Spinal cord (tissue), 10 donors: ENCODE measurements at places on chromosomes 4 and X. TPM values are rescaled to one million over a fixed set of nuclear protein-coding genes. Genes with fewer than 3 reads are reported as not detected.
A peak's percentile ranks its signal among the peaks of the same experiment; 100 is the strongest.

DNA sequence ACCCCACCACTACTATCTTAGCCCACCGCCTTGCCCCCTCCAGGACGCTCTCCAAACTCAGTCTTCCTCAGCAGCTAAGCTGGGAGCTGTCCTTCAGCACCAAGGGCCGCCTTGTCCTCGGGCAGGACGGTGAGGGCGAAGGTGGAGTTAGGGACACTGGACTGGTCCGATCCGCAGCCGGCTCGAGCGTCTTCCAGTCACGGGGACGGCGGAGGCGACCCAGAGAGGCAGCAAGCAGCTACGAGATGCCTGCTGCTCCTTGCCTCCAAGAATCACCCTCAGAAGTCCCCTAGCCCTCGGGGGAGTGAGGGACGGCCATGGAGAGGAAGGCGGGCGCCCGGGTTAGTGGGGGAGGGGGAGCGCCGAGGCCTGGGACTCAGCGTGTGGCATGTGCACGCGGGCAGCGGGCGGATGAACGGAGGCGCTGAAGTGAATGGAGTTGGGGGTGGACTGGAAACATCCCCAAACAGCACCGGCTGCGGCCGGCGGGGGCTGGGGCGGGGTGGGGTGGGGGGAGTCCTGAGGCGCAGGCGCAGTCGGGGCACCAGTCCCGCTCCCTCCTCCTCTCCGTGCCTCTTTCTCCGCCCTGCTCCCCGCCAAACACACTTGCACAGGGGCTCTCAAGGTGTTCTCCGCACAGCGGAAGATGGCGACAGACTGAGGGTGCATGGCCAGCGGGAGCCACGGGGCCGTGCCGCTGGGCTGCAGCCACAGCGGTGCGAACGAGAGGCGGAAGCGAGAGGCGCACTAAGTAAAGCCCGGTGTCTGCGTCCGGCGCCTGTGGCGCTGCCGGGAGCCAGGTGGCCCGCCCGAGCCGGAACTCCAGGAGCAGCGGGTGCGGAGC is at the start of gene NALF2:
Gene NALF2 (plus strand): TSS at position 545 of the 844 bp plus-strand sequence. CDS start 957 bp downstream, outside the sequence.
- peak within 1 kb of the TSS; percentile 42 for H3K4me3 ChIP-seq
- no peaks in the 10 kb centered on the region for H3K36me3 ChIP-seq
- H3K27ac ChIP-seq = peak within 1 kb of the TSS; percentile 57
- H3K27me3 ChIP-seq = peaks cover 16% of the 10 kb centered on the region

DNA sequence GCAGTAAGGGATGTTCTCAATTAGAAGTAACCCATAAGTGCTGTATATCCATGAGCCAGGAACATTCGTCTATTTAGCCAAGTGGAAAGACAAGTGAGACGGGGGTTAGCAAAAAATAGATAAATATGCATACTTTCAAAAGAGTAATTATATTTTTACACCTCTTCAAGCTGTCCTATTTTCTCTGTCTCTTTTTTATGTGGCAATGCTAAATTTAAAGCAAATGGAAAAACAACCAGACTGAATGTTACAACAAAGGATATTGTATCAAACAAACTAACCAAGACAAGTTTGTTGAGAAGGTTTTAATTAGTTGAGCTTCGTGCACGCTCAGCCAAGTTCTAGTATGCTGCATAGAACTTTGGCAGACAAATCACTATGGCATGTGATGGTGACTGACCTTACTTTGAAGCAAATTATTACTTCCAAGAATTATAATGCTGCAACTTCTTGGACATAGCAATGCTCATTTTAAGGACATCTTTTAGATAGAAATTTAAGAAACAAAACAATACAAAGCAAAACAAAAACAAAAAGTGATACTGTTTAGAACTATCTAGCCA is 61.4 kb upstream of the TMEM150C start:
- no peak for DNase-seq
- H3K27me3 ChIP-seq = no peaks in the 10 kb centered on the region
- no peak overlapping the region for H3K4me3 ChIP-seq

DNA sequence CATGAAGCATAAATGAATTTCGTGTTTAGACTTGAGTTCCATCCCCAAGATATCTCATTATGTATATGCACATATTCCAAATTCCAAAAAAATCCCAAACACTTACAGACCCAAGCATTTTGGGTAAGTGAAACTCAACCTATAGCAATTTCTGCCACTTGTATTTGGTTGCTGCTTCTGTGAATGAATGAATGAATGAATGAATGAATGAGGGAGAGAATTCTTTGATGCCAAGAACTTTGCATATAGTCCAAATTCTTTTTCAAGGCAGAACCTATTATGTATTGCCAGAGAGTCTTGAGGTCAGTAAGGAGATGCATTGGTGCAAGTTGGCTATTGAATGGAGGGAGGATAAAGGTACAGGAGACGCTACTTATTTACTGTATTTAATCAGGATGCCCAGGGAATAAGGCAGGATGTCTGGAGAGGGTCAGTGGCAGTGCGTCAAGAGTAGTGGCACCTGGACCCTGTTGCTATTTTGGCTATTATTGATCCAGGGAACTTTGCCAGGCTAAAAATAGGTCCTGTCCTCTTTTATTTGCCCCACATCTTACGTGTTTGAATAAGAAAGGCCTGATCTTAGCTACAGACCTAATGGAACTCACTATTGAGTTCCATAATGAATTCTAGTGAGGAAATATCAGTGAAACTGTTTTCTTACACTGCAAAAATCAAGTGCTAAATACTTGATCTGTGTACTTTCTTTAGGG is 33.9 kb downstream of the ANAPC4 start:
- peaks cover 8% of the 10 kb centered on the region for H3K36me3 ChIP-seq
- no peaks in the 10 kb centered on the region for H3K4me1 ChIP-seq
- no peak for DNase-seq
- no peaks in the 10 kb centered on the region for H3K27me3 ChIP-seq

Gene IL13RA2
- 0.79 TPM for polyA plus RNA-seq

Gene KDR
- polyA plus RNA-seq = 34.9 TPM

Gene PPEF1
- 1.2 TPM for polyA plus RNA-seq

DNA sequence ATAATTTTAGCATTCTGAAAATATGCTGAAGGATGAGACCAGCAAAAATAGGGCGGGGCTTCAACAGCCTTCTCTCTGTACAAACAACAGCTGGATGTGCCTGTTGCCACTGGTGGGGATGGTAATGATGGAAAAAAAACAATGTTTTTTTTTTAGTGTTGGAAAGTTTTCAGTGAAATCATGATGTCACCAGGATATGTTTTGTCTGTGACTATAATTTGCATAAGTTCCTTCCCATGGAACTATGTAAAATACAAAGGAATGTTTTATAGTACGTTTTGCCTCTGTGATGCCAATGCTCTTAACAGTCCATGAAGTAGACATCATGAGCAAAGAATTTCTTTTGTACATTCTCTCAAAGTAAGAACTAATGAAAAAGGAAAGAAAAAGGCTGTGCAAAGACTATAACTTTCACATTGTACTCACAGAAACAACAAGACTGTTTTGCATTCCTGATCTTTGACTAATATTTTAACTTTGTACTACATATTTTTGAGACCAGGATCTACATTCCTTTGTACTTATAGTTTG is 589.7 kb downstream of the SPRY1 start:
- no peaks in the 10 kb centered on the region for H3K4me1 ChIP-seq
- no peaks in the 10 kb centered on the region for H3K36me3 ChIP-seq
- no peaks in the 10 kb centered on the region for H3K27me3 ChIP-seq
- no peak overlapping the region for H3K27ac ChIP-seq

- no peaks in the 10 kb centered on the region for H3K36me3 ChIP-seq
- no peak for DNase-seq
- no peaks in the 10 kb centered on the region for H3K4me1 ChIP-seq
- H3K4me3 ChIP-seq = no peak overlapping the region
- no peaks in the 10 kb centered on the region for H3K27me3 ChIP-seq
These were observed 7.6 kb upstream of the CXCL5 start for GRCh38 chr4:74006009-74006476.

GRCh38 chr4:21709031-21709430 is 239.5 kb downstream of the KCNIP4 start:
- H3K4me3 ChIP-seq = no peak overlapping the region
- no peak overlapping the region for H3K27ac ChIP-seq
- no peak for DNase-seq
- no peaks in the 10 kb centered on the region for H3K36me3 ChIP-seq
- no peaks in the 10 kb centered on the region for H3K4me1 ChIP-seq

DNA sequence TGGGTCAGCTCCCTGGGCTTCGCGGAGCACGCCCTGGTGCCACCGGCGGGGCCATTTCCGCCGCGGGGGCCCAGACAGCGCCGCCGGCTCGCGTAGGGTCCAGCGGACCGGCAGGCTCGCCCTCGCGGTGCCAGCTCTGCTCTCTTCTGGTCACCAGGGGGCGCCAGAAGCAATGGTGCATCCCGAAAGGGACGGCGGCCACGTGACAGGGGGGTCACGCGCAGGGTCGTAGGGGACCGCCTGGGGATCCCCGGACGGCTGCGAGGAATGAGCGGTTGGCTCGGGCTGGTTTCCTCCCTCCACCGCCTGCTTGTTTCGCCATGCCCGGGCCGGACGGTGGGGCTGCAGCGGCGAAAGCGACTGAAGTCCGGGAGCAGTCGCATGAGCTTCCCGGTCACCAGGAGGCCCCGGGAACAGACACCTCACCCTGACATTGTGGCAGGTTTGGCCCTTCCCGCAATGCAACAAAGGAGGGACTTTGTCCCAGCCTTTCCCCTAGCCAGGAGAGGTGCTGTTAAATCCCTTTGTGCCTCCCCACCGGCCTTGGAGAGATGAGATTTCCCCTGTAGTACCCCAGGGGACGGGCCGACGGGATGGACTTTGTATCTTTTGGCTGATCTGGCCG is 15.8 kb downstream of the ZCCHC12 start:
- H3K4me3 ChIP-seq = peak overlapping the region; percentile 51
- no peaks in the 10 kb centered on the region for H3K27me3 ChIP-seq
- no peaks in the 10 kb centered on the region for H3K36me3 ChIP-seq
- peak; percentile 80 for DNase-seq
